Activated CD4-positive, alpha-beta T cell treated with anti-CD3 and anti-CD28 coated beads, Interleukin-2, Interleukin-6, amounts not matched to agents 100 ng/mL and 50 ng/mL, durations not matched to agents 16 hours and 8 hours (primary cell): ENCODE measurements at places on chromosomes 7 and 10.

- DNase-seq: no peak
Measured at GRCh38 chr7:112084520-112084971, 121.7 kb downstream of the DOCK4 start.

DNA sequence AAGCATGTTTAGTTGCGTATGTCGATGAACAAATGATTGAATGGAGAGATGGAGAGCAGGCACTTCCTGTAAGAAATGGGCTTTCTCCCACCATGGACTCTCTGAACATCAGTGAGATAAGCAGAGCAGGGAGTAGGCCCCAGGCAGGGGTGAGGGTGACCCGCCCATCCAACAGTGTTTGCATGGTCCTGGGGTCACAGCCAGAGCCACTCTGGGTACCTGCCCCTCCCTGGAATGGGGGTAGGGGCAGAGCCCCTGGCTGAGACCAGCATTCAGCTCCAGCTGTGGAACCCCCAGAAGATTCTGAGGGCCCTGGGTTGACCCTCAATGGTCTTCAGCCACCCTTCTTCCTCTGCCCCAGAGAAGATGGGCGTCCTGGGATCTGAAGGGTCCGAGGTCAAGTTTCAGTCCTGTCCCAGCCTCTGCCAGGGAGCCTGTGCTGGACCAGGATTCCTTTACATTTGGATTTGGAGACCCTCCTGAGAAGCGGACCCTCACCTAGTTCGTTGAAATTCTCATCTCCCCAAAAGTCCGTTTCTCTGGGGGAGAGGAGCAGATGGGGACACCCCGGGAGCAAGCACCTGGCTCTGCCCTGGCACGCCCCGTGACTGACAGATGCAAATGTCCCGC is 2.4 kb upstream of the FGF8 start:
- no peak for DNase-seq

GRCh38 chr10:19930936-19931893 is 115.0 kb downstream of the PLXDC2 start:
- no peak for DNase-seq

- DNase-seq: no peak
Measured at GRCh38 chr7:274266-274665, 15.7 kb upstream of the FOXL3 start.

DNA sequence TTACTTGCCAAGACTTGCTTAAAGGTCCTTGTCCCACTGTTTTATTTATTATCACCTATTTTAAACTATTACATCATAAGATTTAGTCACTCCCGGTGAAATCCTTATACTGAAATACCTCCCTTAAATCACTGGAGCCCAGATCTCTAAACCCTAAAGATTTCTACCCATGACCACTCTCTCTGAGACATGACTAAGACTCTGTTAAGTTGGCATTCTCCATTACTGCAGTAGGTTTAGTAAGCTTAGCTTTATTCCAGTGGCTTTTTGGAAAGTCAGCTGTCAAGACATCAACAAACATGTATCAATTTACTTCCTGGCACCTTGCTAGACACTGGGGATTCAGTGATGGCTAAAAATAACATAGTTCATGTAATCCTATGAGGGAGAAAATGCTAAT is 874.2 kb downstream of the KCNMA1 start:
- DNase-seq: no peak

DNA sequence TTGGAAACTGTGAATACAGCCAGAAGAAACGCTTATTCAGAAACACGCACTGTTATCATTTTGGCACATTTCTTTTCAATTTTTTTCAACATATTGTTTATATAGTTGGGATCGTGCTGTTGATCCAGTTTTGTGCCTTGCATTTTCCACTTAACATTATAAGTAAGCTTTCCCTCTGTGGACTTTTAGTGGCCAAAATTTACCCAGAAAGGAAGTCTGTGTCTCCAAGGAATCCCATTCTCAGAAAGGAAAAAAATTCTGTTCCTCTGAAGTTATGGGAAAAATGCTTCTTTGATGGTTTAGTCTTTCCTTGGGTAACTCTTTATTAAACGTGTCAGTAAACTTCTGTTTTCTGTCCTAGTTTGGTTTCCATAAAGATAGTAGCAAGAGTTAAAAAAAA is 280.0 kb downstream of the REEP3 start:
- no peak for DNase-seq

GRCh38 chr7:95609277-95609971 is 13.1 kb upstream of the PDK4 start:
- DNase-seq: no peak

- no peak for DNase-seq
Measured at GRCh38 chr7:139853506-139854123, 24.6 kb downstream of the TBXAS1 start.

DNA sequence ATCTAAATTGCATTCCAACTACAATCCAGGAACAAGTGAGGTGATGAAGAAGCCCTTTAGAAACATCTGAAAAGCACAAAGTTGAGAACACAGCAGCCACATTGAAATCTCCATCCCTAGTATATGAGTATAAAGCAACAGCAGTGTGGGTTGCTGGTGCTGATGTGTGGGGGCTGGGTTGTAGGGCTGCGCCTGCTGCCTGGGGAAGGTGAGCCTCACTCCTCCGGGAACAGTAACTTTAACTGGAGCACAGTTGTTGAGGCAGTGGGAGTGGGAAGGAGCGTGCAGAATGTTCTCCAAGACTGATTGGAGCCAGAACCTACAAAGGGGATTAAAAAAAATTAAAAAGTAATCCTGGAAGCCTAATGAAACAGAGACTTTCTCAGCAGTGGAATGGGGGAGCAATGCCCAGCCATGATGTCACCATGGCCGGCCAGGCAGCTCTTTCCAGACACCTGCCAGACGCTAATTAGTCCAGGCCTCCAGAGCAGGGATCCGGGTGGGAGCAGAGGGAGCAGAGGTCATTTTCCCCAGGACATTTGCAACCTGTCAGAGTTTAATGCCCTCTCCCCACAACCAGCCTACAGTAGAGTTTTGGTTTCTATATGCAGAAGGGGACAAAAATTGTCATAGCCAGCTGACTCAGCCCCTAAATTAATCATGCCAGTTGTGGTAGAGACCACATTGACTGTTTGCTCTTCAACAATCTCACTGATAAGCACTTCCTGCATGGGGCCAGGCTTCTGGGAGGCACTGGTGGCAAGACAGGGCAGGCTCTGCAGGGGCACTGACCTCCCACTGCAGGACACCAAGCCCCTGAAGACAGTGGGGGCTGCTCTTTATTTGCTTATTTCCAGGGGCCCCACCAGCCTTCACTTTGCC is 133.0 kb upstream of the ZNF32 start:
- DNase-seq: peak; percentile 79

DNA sequence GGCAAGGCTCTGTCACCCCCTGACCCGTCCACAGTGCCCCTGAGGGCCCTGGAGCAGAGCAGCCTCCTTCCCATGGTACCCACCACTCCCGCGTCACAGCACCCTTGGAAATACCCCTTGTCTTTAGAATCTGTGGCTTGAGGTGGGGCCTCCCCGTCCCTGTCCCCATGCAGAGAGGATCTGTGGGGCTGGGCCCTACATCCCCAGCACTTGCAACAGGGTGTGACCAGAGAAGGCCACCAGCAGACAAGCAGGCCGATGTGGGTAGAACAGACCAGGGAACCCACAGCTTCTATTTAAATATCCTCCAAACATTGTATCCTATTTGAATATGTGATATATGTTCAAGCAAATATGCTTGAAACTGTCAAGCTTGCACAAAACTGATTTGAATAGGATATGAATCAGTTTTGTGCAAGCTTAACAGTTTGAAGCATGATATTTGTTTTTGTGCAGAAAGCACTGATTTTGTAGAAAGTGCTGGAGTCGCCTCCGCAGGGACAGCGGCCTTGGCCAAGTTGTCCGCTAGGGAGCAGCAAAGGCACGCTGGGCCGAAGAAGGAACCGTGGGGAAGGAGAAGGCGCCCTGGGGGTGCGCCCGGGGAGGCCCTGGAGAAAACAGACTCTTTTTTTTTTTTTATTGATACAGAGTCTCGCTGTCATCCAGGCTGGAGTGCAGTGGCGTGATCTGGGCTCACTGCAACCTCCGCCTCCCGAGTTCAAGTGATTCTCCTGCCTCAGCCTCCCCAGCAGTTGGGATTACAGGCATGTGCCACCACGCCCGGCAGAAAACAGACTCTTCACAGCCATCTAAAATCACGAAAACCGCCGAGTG is 2.2 kb downstream of the CFAP46 start:
- DNase-seq: peak; percentile 69

DNA sequence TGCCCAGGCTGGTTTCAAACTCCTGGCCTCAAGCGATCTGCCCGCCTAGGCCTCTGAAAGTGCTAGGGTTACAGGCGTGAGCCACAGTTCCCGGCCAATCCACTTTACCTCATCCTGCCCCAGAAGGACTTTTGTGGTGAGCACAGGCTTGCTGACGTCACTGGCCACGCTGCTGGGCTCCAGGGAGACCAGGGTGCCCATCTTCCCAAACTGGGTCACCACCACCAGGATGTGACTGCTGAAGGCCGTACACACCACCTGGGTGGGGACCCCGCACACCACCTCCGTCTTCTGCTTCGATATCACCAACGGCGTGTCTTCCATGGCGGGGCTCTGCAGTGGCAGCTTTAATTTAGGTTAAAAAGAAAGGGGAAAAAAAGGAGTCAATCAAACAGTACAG is 816 bp downstream of the PSMG3 start:
- peak; percentile 67 for DNase-seq

DNA sequence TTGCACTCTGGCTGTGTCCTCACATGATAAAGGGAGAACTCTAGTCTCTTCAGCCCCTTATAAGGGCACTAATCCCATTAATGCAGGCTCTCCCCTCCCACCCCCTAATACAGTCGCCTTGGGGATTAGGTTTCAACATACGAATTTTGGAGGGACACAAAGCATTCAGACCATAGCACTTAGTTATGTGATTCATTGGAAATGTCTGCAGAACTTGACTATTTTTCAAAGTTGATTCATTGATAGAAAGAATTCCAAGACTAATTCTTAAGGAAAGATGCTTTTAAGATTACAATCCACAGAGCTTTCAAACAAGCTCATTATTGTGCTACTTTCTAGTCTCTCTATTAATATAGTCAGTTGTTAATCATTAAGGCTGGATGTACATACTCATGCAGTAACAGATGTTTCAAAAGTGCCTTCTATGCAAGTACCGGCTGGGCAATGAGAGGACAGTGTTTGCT is 85.3 kb upstream of the RPA3 start:
- no peak for DNase-seq

GRCh38 chr10:66717231-66717981 is 208.4 kb upstream of the LRRTM3 start:
- no peak for DNase-seq

GRCh38 chr10:126430512-126430911 is 42.2 kb upstream of the ADAM12 start:
- no peak for DNase-seq

- DNase-seq: no peak
Measured at GRCh38 chr7:113770146-113770738, 148.6 kb downstream of the PPP1R3A start.

- no peak for DNase-seq
Measured at GRCh38 chr10:13593535-13593934, 6.8 kb downstream of the PRPF18 start.

GRCh38 chr7:27073076-27073475 is 22.7 kb downstream of the HOXA1 start:
- DNase-seq: no peak

DNA sequence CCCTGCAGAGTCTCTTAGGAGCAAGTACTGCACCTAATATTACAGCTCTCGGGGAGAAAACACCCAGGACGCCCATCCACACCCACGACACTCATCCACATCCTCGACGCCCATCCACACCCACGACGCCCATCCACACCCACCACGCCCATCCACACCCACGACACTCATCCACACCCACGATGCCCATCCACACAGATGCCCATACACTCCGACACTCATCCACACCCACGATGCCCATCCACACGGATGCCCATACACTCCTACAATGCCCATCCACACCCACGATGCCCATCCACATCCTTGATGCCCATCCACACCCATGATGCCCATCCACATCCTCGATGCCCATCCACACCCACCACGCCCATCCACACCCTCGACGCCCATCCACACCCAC is 503.1 kb downstream of the PTPRN2 start:
- no peak for DNase-seq

GRCh38 chr10:102327002-102327401 is 68.5 kb upstream of the NFKB2 start:
- no peak for DNase-seq

GRCh38 chr7:55250313-55250712 is 114.8 kb upstream of the LANCL2 start:
- DNase-seq: no peak

DNA sequence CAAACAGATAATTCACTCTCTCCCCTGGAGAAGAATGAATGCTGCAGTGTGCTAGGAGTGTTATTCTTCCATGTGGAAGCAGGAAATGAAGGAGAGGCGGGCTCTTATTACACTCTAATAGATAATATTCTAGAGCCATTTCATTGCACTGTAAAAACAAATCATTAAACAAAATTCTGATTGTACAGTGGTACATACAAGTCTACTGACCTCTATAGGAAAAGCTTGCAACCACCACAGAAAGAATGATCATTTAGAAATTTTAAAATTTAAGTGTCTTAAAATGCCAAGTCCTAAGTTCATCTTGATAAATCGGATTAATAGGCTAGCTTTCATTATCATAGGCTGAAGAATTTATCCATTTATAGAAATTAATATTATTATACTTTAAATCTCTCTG is 960.3 kb upstream of the LRRN3 start:
- DNase-seq: no peak

- no peak for DNase-seq
Measured at GRCh38 chr7:135943134-135943879, 33.9 kb downstream of the MTPN start.

DNA sequence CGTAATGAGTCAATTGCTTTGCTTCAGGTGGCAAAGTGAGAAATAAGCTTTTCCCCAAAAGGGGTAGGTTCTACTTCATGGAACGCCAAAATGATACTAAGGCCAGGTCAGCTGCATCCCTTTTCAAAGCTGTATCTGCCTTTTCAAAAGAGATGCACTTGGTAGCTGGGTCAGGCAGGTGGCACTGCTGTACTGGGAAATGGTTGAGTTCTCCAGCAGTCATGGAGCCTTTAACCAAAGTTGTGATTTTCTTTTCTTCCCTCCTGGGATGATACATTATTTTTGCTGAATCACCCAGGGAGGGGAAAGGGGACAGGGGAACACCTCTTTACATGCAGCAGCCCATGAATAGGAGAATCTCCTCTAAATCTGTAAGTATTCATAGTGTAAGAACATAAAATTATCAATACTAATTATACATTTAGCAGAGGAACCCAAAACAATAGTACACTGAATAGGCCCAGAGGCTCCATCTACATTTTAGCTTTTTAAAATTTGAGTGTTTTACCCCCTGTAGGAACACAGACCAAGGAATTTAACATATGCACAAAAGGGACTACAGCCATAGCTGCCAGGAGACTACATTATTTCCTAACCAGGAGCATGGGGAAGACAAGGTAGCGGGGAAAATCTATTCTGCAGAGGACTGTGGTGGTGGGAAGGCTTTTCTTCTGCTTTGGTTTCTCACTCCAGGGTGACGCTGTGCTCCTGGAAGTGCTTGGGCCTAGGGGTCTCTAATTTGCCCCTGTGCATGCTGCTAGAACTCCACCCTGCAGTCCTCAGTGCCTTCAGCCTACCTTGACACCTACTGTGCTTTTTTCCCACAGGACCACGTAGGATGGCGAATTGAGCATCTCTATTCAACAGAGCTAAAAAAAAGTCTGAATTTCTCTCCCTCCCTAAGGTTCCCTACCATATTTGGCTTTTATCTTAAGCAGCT is 6.4 kb upstream of the GPR22 start:
- DNase-seq: peak; percentile 43

GRCh38 chr10:115772606-115773005 is 500.4 kb downstream of the GFRA1 start:
- DNase-seq: no peak

GRCh38 chr10:62924344-62924748 is 108.2 kb upstream of the EGR2 start:
- no peak for DNase-seq
